ENCODE measurements at places on chromosomes 1 and 21.

DNA sequence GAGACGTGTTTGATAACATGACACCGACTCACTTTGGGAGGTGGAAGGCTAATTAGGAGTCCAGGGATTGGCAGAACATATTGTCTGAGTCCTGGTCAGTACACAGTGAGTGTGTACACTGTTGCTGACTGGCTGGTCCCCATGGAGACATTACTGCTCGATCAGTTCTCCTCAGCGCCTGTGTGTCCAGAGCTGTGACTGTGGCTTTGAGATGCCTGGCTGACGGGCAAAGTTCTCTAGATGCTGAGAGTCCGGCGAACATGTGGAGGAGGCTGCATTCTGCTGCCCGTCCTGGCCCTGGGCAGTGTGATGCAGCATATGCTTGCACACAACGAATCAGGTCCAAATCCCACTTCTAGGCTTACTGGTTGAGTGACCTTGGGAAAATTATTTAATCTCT, 280.1 kb upstream of the ST6GALNAC5 start:
- no peak for DNase-seq

DNA sequence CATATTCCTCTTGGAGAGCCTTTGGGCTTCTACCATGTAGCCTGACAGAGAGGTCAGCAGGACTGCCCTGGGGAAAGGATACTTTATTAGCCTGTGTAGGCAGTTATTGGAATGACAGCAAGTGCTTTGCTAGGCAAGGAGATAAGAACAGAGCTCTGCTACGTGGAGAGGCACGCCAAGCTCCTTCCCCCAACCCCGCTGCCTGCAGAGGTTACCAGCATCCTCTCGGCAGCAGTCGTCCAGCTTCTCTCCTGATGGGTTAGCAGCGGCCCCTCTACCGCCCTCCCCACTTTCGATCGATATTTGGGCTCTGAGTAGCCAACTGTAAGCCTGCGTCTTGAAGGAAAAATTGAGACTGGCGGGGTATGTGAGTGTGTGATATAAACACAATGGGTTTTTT, 122.3 kb downstream of the DHRS3 start:
- DNase-seq = no peak

DNA sequence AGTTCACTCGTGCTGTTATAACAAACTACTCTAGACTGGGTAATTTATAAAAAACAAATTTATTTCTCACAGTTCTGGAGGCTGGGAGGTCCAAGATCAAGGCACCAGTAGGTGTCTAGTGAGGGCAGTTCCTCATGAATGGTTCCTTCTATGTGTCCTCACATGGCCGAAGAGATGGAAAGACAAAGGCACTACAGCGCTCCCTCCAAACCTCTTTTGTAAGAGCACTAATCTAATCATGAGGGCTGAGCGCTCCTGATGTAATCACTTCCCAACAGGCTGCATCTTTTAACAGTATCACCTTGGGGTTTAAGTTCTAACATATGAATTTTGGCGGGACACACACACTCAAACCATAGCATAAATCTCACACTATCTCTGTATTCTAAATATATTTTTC, 54.0 kb upstream of the KANK4 start:
- no peak for DNase-seq

GRCh38 chr1:182309631-182310351, 81.8 kb downstream of the GLUL start:
- DNase-seq = no peak

- peak; percentile 49 for DNase-seq
Measured at GRCh38 chr1:159866905-159867663, 4.6 kb upstream of the VSIG8 start.

DNA sequence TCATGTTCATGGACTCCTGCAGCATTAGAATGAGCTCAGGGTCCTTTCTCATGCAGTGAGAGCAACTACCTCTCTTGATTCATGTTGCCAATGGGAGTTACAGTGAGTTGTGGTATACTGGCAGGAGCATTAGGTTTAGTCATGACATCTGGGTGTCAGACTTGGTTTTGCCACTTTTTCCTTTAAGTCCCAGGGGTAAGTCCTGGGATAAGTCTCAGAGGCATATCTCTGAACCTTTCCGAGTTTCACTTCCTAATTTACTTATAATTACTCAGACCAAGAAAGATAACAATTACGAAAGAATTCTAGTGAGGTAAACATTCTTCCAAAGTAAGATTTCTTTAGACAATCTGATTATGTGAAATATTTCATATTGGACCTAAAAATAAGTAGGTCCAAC, 606.0 kb downstream of the SMYD3 start:
- DNase-seq = no peak

DNA sequence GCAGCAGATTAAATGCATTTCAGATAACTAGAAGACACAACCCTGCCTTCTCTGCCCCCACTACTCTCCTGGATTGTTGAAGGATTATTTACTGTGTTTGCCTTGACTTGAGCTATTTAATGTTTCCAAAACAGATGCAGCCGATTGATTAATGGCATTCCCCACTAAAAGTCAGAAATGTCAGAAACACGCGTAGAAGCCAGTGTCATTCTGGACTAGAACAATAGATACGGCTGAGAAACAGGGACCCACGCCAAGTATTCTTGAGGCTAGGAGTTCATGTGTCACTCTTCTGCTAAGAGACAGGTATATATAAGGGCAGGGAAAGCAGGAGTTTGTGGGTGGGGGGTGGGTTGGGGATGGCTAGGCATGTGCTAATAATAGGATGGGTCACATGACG, 366.7 kb upstream of the PROX1 start:
- DNase-seq = no peak

DNA sequence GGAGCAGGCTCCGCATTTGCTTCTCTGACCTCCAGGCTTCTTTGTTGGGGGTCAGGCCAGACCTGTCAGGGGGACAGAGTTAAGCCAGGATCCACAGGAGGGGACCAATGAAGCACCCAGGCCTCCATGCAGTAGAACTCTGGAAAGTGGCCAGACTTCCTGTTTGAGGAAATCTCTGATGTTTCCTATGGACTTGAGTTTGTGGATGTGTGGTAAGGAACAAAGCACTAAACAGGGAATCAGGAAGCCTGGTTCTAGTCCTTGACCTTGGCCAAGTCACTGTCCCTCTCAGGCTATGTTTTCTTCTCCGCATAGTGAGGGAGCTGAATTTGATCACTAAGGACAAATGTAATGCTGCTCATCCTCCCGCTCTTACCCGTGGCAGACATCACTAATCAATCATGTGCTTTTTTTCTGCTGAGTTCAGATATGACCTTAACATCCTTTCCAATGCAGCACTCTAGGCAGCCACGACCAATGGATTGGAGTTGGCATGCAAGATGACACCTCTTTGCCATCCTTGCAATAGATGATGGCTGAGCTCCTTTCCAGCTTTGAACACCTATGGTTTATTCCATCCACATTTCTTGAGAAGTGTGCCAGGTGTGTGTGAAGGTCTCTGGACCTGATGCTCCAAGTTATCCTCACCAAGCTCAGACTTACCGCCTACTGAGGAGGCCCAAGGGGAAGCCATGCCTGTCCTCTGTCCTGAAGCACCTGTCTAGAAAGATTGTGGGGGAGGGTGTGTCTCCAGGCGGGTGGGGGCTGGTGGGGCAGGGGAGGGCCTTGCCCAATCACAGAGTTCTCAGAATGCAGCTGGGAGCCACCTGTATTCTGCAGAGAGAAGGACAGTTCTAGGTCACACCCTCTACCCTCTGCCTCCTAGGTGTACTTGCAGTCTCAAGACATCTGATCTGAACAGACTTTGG, 9.9 kb downstream of the SH2D2A start:
- no peak for DNase-seq

GRCh38 chr1:15941044-15941840, 34.7 kb downstream of the ZBTB17 start:
- DNase-seq = no peak

GRCh38 chr1:100606438-100606837, 68.5 kb downstream of the GPR88 start:
- DNase-seq = peak; percentile 43

GRCh38 chr1:12756768-12757413, 10.9 kb downstream of the CFAP107 start:
- no peak for DNase-seq

DNA sequence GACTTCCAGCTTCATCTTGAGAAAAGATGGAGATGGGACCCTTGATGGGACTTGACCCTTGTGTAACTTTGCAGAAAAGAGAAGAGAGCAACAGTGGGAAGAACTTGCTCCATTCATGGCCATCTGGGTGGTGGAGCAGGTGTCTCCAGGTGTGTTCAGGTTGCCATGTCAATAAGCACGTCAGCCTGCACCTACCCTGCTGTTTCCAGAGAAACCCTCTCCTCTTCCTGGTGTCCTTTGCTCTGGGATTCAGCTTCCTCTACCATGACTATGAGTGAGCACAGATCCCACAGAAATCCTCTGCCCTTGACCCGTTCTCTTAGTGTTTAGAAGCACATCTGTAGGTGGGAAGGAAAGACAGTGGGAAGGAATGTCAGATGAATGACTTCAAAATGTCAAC, 21.8 kb upstream of the OTUD3 start:
- DNase-seq = no peak

GRCh38 chr21:36059823-36060158, 535 bp downstream of the SETD4 start:
- DNase-seq = no peak

- DNase-seq = no peak
Measured at GRCh38 chr1:203044546-203045250, 18.4 kb downstream of the PPFIA4 start.

DNA sequence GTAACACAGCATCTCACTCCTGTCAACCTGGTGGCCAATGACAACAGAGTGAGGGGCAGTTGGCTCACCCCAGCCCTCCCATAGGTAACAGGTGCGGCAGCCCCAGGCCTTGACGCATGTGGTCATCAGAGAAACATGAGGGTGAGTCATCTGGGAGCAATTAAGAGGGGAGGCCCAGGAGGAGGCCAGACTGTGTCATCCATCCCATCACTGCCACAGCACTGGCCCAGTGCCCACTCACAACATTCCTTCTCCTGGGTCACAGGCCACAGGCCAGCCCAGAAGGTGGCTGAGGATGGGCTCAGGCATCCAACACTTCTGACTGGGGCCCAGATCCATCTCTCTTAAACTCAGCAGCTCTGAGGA, 17.1 kb downstream of the TEX35 start:
- no peak for DNase-seq

DNA sequence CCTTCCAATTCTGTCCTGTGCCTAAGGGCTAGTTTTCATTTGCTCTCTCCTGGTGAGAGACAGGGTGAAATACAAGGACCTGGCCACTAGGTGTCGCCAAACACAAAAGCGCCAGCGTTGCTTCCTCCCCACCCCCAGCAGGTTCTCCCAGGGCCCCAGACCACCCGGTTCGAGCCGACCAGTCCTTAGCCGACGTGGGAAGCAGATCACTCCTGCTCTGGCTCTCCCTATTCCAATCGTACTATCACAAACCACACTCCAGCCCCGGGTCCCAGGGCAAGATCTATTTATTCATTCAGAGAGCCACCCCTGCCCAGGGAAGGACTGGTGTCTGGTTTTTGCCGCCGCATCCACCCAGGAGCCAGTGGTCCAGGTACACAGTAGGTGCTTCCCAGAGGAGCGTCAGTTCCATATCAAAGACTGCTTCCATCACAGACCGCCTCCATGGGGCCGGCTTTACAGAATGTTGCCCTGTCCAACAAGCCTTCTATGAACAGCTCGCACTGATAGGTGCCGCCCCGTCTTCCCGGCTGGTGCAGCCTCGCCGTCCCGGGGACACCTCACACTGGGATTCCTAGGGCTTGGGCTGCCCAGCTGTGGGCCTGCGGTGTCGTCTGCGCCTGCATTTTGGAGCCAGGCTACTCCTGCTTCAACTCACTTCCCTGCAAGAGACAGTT, 35.0 kb downstream of the CTNNBIP1 start:
- peak; percentile 79 for DNase-seq

DNA sequence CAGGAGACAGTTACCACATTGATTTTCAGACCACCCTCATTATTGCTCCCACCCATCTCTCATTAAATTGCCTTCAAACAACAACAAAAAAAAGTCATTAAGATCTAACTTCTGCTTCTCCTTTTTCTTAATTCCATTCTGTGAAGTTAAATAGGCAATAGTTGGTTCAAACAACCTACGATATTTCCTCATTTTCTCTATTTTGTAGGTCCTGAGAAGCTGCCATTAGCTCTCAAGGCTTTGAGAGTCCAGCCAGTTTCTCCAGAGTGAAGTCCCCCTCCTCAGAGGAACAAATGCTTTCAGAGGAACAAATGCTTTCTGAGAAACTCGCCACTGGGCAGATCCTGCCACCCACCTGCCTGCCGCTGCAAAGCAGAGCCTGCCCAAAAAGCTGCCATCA, 125.6 kb downstream of the ETS2 start:
- DNase-seq = no peak

DNA sequence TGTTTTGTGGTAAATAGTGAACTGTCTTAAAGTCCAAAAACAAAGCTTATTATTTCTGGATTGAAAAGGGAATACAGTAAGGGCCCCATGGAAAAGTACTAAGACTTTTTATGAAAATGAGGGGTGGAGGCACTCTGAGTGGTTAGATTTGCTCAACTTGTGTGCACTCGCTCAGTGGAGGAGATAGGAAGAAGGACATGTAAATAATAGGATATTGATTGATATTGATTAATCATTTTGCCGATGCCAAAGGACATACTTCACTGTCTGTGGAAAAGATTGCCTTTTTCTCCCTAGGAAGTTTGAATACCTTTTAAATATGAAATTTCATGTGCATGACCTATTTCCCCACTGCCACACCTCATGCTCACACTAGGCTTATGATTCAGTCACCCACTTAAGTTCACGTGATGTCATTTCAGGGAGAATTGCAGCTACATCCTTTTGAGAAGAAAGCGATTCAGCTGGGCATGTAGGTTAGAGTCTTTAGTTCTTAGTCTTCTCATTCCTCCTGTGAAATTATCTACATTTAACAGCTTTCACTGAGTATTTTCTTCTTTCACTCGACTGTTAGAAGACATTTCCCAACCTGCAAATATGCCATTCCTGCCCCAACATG, 5.0 kb downstream of the MTR start:
- no peak for DNase-seq

GRCh38 chr1:111347026-111347425, 56.4 kb downstream of the CHIA start:
- DNase-seq = no peak

DNA sequence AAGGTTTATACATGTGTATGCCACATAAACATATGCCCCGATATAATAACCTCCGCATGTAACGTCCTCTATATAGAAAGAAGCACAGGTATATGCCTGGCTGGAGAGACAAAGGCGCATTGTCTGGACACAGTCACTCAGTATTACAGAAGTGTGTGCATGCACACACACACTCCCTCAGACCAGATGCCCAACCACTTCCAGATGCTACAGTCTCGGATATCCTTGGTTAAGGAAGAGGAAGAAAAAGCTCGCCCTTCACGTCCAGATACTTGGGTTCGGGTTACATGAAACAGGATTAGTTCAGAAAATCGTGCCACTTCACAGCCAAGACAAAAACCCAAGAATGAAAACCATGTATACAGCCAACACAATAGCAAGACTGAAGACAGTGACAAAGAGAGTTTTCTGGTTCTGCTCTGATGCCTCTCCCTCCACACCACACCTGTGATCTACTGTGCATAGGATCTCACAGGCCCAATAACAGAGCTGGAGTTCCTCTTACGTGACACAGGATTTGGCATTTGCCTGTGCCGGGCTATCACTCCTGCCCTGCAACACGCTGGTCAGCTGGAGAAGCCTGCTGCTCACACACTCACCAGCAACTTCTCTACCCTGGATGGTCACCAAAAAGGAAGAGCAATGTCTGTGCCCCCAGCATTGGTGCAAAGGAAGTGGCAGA, 75.0 kb downstream of the SSBP3 start:
- no peak for DNase-seq

- no peak for DNase-seq
Measured at GRCh38 chr1:37931102-37931360, 15.8 kb downstream of the INPP5B start.

GRCh38 chr1:21930629-21931170, 6.4 kb downstream of the HSPG2 start:
- DNase-seq = no peak

GRCh38 chr1:8378981-8379470, 61.1 kb downstream of the SLC45A1 start:
- DNase-seq = no peak
